Thoracic aorta (tissue), 2 donors: ENCODE measurements at places on chromosomes 12 and 14. TPM values are rescaled to one million over a fixed set of nuclear protein-coding genes. Genes with fewer than 3 reads are reported as not detected.

DNA sequence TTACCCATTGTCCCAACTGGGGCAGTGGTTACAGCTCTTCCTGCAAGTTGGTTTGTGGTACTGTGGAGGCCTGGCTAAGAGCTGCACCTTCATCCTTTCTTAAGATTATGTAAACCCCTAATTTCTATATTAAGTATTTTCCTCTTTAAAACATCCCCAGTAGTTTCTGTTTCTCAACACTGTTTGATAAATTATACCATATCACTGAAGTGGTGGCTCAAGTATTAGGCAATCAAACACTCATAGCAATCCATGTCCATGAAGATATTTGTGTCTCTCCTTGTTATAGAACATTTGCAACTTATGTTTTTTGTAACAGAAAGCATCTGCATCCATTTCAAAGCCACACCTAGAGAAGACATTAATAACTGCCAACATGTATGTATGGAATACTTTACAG lies 31.8 kb downstream of the ATXN3 start:
- H3K4me1 ChIP-seq = no peaks in the 10 kb centered on the region
- H3K4me3 ChIP-seq = no peak overlapping the region
- no peak for DNase-seq

Gene NR4A1
- 468 TPM for total RNA-seq

GRCh38 chr14:103134405-103134804 lies 11.1 kb downstream of the TNFAIP2 start:
- no peaks in the 10 kb centered on the region for H3K27me3 ChIP-seq
- no peaks in the 10 kb centered on the region for H3K36me3 ChIP-seq
- DNase-seq = no peak
- H3K27ac ChIP-seq = no peak overlapping the region
- H3K4me3 ChIP-seq = no peak overlapping the region

DNA sequence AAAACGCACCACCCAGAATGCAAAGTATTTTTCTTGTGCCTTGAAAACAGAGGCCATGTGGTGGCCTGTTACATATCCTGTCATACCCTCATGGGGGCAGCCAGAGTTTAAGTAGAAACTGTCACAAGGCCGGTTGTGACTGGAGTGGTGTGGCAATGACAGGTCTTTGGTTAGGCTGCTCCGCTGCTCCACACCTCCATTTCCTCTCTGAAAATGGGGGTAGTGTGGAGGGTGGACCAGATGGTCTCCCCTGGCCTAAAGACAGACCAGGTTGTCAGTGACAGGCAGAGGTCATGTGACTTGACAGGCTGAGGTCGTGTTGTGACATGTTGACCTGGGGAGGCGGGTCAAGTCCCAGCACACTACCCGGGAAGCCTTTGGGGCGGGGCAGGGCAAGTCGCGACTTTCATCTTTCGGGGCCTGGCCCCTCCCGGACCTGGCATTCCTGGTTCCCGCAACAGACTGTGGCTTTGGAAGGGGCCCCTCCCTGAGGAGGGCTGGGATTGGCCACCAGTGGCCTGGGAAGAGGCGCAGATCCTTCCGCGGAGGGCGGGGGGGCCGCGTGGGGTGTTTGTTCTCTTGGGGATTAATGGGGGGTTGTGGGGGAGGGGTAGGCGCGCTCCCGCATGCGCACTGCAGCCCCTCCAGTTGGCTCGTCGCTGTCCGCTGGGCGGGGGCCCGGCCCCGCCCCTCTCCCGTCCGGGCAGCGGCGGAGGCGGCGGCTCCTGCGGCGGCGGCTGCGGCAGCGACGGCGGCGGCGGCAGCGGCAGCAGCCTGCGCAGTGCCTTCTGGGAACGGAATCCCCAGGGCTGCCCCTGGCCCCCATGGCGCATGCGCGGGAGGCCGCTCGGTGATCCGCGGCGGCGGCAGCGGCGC lies at the start of gene MBD6:
TSS of gene MBD6 (plus strand) at position 814 of the 876 bp plus-strand sequence. CDS start 1,480 bp downstream, outside the sequence.
- H3K4me1 ChIP-seq = peaks cover 43% of the 10 kb centered on the region
- peak; percentile 60 for DNase-seq
- H3K27me3 ChIP-seq = no peaks in the 10 kb centered on the region
- H3K36me3 ChIP-seq = peaks cover 28% of the 10 kb centered on the region
- peak within 1 kb of the TSS; percentile 90 for H3K4me3 ChIP-seq

Gene CCDC88C
- 3.7 TPM for total RNA-seq

- H3K27me3 ChIP-seq = no peaks in the 10 kb centered on the region
- H3K4me1 ChIP-seq = no peaks in the 10 kb centered on the region
- no peaks in the 10 kb centered on the region for H3K36me3 ChIP-seq
- no peak for DNase-seq
- H3K27ac ChIP-seq = no peak overlapping the region
- H3K4me3 ChIP-seq = no peak overlapping the region
Observed at GRCh38 chr12:54060174-54060974, 6.7 kb downstream of the HOXC4 start.

Gene JAG2
- total RNA-seq = 8.8 TPM

DNA sequence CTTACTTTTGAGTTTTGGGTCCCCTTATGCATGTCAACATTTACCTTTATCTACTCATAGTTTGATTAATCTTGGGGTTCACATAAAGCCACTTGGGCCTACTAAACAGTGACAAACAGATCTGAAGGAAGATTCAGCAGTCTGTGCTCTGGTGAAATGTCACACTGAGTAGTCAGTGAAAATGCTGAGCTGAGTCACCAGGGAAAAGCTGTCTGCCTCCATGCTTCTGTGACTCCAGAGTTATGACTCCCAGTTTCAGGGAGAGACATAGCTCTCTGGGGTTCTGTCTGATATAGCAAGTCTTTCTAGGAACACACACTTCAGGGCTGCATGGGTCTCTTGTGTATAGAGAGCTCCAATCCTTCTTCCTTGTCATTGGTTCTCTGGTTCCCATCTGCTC lies 406.3 kb upstream of the FAR2 start:
- no peak overlapping the region for H3K4me3 ChIP-seq
- H3K4me1 ChIP-seq = no peaks in the 10 kb centered on the region
- H3K27ac ChIP-seq = no peak overlapping the region

- no peak for DNase-seq
- H3K36me3 ChIP-seq = no peaks in the 10 kb centered on the region
- peak overlapping the region; percentile 89 for H3K4me3 ChIP-seq
- H3K4me1 ChIP-seq = peaks cover 16% of the 10 kb centered on the region
Observed at GRCh38 chr14:39266525-39266870, 32.8 kb downstream of the MIA2 start.

DNA sequence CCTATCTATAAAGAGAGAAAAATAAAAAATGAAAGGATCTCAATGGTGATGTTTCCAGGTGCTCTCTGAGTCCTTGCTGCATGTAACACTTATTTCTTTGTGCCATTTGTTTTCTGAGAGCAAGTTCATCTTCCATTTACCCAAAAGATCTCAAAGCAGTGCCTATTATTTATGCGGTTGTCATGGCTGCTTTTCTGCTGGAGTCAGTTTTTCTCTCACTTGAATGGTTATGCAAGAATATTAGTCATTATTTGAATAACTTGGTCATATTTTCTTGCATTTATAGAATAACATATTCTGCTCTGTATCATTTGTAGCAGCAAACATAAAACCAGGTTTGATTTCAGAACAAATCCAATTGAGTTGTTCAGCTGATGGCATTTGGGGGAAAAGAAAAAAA lies 141.8 kb upstream of the G2E3 start:
- no peak overlapping the region for H3K27ac ChIP-seq
- no peak for DNase-seq
- H3K4me3 ChIP-seq = no peak overlapping the region
- H3K4me1 ChIP-seq = no peaks in the 10 kb centered on the region
- no peaks in the 10 kb centered on the region for H3K36me3 ChIP-seq
- H3K27me3 ChIP-seq = no peaks in the 10 kb centered on the region

DNA sequence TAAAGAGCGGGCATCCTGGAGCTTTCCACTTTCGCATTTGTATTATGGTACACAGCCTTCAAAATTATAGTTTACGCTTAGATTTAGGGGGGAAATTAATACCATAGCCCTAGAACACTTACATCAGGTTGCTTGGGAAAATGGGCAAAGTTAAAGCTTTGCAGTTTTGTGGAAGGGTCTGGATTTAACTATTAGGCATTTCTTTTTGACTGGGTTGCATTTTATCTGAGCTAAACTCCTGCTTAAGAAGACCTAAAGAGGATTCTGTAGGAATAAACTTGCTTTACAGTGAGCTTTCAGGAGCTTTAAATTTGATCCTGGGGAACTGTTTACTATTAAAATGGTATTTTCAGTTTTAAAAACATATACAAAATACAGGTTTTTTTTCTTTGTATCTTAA lies 42.8 kb upstream of the PTPRQ start:
- DNase-seq = no peak
- H3K4me1 ChIP-seq = peaks cover 14% of the 10 kb centered on the region
- peak overlapping the region; percentile 38 for H3K27ac ChIP-seq
- H3K36me3 ChIP-seq = no peaks in the 10 kb centered on the region

Gene CD27
- total RNA-seq = 1.6 TPM

DNA sequence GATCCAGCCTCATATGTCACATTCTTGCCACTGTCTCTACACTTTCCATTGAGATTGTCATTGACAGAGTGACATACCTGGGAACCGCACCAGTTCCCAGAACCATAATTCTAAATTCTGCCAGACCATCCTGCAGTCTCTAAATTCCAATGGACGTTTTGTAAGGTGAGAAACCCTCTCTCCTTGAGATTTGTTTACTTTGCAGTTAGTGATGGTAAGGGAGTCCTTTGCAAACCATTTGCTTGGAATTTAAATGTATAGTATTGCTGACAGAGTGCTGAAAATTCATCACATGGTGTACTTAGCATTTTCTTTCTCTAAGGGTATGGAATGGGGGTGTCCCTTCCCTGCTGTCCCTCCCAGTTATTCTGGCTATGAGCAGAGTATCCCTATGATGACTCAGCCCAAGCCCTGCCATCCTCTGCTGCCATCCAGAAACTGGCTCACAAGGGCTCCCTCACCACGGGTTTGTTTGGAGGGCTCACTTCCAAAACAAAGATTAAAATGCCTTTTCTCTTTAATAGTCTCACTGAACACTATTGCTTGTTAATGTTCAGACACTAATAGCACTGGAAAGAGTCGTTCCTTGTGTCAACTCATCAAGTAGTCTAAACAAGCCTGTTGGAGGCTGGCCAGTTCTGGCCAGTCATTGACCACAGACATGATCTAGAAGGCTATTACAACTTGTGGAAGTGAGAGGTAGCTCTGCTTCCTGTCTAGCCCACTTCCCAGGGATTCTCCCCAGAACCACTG lies 129.0 kb upstream of the HMGA2 start:
- H3K4me3 ChIP-seq = no peak overlapping the region
- DNase-seq = peak; percentile 15
- no peaks in the 10 kb centered on the region for H3K36me3 ChIP-seq
- no peak overlapping the region for H3K27ac ChIP-seq

GRCh38 chr12:75834591-75834990 lies 197.0 kb downstream of the PHLDA1 start:
- no peaks in the 10 kb centered on the region for H3K4me1 ChIP-seq
- H3K36me3 ChIP-seq = no peaks in the 10 kb centered on the region
- no peak for DNase-seq
- H3K4me3 ChIP-seq = no peak overlapping the region
- H3K27me3 ChIP-seq = no peaks in the 10 kb centered on the region
- no peak overlapping the region for H3K27ac ChIP-seq

Gene RHOJ
- total RNA-seq = 7.6 TPM

GRCh38 chr14:69688299-69688649 lies 76.9 kb downstream of the SUSD6 start:
- DNase-seq = no peak
- H3K36me3 ChIP-seq = no peaks in the 10 kb centered on the region
- no peak overlapping the region for H3K4me3 ChIP-seq
- peaks cover 30% of the 10 kb centered on the region for H3K4me1 ChIP-seq

DNA sequence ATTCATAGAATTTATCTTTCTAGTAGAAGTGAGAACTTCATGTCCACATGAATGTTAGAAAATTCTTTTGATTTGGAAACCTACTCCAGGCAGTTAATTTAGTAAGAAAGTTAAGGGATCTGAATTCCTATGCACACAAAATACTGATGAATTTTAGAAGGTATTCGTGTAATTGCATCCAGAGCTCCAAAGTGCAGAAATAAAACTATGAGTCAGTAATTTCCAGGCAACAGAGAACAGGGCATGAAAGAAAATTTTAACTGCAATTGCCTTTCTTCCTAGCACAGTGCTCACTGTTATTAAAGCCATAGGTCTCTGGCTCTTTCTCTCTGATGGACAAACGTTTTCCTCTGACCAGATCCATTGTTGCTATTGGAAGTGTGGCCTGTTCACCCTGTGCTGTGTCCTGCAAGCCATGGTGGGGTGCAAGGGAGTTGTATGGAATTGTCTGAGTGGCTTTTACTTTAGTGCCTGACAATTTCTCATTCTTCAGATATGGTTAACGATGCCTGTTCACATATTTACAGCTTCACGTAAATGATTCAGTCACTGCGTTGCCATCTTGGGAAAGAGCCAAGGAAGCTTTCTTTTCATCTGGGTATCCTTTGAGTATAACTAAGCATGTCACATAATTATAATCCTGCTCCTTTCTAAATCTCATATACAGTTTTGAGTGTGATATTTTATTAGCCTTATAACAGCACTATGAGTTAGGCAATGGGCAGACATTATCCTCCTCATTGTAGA lies 145.1 kb downstream of the ACSS3 start:
- no peak for DNase-seq
- H3K4me1 ChIP-seq = no peaks in the 10 kb centered on the region
- H3K4me3 ChIP-seq = no peak overlapping the region
- H3K27me3 ChIP-seq = no peaks in the 10 kb centered on the region

- peak overlapping the region; percentile 54 for H3K27ac ChIP-seq
- H3K4me1 ChIP-seq = peaks cover 28% of the 10 kb centered on the region
- no peak for DNase-seq
- no peaks in the 10 kb centered on the region for H3K27me3 ChIP-seq
- no peaks in the 10 kb centered on the region for H3K36me3 ChIP-seq
Observed at GRCh38 chr12:104686196-104686595, 229.4 kb downstream of the CHST11 start.

Gene PCED1B
- total RNA-seq = 12.3 TPM

GRCh38 chr14:93430315-93431035 lies at the start of gene UNC79:
Gene UNC79, plus strand, starts transcription at chr14:93430939. Its CDS starts 91 bp downstream, at chr14:93431030.
- DNase-seq = no peak
- no peak within 1 kb of the TSS for H3K27ac ChIP-seq
- no peak within 1 kb of the TSS for H3K4me3 ChIP-seq
- no peaks in the 10 kb centered on the region for H3K27me3 ChIP-seq
- no peaks in the 10 kb centered on the region for H3K4me1 ChIP-seq

Gene NID2
- total RNA-seq = 33.3 TPM

Gene REM2
- total RNA-seq = 0.28 TPM

DNA sequence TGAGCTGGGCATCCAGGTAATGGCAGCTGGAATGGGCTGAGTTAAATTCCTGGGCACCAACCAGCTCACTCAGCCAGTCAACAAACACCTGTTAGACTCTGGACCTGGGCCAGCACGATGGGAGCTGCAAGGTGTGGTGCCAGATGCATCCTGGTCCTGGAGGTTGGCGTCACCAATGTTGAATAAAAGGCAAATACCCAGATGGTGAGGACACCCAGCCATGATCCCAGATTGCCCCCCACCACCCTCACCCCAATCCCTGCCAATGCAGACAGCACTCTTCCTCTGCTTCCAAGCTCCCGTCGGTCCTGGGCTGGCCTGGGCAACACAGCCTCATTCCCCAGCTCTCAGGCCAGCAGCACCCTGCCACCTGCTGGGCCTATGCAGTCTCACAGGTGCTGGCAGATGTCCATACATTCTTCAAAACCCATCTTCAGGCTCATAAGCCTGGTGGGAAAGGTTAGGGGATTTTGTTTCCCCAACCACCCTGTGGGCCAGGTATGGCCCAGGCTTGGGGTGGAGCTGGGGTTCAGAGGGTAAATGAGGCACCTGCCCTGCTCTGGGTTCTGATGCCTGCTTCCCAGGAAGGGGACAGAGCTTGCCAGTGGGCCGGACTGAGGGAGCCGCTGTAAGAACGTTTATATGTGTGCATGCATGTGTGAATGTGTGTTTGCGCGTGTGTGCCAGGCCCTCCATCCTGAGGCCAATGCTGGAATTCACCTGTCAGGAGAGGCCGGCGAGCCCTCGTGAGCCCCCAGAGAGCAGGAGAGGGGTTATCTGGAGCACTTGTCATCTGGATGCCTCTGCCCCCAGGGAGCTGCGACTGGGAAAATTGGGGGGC lies 58.0 kb downstream of the LGMN start:
- no peak overlapping the region for H3K27ac ChIP-seq
- no peak overlapping the region for H3K4me3 ChIP-seq
- peaks cover 11% of the 10 kb centered on the region for H3K36me3 ChIP-seq
